ENCODE measurements at places on chromosomes 2 and 18.

DNA sequence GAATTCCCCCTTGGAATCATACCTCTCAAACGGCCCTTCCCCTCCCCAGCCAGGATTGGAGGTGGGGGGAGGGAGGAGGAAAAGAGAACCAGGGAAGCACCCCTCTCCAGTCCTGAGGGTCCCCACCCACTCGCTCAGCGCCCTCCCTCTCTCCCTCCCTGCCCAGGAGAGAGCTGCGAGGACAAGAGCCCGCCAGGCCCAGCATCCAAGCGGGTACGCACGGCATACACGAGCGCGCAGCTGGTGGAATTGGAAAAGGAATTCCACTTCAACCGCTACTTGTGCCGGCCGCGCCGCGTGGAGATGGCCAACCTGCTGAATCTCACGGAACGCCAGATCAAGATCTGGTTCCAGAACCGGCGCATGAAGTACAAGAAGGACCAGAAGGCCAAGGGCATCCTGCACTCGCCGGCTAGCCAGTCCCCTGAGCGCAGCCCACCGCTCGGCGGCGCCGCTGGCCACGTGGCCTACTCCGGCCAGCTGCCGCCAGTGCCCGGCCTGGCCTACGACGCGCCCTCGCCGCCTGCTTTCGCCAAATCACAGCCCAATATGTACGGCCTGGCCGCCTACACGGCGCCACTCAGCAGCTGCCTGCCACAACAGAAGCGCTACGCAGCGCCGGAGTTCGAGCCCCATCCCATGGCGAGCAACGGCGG lies 14.4 kb downstream of the HOXD3 start:
- no peak for DNase-seq

DNA sequence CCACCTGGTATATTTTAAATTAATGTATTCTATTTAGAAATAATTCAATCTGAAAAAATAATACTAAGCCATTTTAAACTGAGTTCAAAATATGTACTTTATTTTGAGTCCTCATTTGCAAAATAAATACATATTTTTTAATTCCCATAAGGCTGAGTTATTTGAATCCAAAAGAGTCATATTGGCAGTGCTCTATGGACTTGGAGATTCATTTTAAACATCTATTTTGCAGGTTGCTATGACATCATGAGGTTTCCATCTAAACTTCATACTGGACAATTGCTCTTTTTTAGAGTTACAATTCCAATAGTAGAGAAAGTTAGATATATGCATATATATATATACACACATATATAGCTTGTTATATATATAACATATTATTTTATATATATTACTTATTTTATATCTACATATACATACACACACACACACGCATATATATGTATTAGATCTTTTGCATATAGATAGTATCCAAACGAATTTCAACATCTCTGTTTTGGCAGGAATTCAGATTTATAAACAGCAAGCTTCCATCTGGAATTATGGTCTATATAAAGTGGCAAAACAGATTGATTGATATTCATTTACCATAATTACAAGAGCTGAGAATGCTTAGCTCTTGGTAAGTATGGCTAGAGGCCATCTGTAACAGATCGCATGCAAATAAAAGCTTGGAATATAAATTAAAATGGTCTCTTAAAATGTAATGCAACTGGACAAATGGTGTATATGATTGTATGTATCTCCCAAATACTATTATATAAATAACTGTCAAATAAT lies 34.9 kb downstream of the NOL4 start:
- no peak for DNase-seq

- no peak for DNase-seq
These were observed 159.7 kb downstream of the SMAD7 start for GRCh38 chr18:48790869-48791635.

DNA sequence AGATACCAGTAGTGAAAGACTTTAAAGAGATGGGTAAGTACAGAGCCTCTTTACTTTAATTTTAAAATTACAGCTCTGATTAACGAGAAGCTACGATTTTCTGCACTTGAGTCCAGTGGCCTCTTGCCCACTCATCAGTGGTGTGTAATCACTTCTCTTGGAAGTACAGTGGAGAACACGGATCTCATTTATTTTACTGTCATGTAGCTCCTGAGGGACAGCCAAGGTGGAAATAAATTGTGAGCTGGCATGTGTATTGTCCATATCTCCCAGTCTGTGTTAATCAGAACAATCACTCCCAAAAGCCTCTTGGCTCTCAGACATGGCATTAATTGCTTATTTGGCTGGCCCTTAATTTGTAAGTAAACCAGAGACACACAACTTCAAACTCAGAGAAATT lies 69.4 kb downstream of the LOXHD1 start:
- no peak for DNase-seq

GRCh38 chr2:147660680-147661079 lies 184.1 kb upstream of the ACVR2A start:
- DNase-seq: no peak

DNA sequence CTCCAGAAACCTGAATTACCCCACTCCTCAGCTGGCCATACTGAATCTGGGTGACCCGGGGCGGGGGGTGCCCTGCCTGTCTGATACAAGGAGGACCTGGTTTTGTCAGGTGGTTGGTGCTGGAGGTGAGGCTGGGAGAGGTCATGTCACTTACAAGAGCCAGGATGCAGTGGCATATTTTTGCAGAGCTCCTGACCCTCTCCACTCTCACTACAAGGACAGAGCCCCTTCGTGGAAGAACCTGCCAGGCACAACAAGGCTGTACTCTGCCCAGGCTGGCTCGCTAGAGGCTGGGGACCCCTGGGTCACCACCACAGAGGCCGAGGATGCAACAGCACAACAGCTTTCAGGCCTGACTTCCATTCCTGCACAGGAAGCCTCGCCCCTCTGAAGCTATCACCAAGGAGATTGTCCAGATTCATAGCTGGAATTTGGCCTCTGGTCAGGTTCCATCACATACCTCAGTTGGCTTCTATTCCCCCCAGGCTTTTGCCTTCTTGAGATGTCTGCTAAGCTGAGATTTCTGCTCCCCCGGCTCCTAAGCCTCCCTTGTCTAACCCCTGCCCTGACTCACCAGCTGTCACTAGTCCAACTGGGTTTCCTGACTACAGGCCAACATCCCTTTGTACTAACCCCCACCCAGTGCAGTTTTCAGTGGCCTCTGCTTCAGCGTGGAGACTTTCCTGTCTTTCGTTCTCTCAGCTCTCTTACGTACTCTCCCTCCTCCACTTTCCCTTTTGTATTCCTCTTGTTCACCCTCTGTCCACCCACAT lies 132.5 kb upstream of the EPAS1 start:
- no peak for DNase-seq

DNA sequence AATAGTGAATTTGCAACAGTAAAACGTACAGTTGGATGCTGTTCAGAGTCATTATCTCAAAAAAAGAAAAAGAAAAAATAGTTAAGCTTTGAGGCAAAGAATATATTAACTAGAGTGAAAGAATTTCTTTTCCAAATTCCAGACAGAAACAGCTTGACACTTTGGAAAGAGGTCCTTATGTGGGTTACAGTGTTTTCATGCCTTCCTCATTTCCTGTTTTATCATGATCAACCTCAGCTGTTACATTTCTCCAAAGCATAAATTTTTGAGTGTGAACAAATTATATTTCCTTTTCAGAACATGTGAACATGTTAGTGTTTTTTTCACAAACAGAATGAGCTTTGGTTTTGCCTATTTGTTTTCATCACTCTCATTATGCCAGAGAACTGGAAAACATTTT lies 13.6 kb downstream of the FRZB start:
- no peak for DNase-seq

DNA sequence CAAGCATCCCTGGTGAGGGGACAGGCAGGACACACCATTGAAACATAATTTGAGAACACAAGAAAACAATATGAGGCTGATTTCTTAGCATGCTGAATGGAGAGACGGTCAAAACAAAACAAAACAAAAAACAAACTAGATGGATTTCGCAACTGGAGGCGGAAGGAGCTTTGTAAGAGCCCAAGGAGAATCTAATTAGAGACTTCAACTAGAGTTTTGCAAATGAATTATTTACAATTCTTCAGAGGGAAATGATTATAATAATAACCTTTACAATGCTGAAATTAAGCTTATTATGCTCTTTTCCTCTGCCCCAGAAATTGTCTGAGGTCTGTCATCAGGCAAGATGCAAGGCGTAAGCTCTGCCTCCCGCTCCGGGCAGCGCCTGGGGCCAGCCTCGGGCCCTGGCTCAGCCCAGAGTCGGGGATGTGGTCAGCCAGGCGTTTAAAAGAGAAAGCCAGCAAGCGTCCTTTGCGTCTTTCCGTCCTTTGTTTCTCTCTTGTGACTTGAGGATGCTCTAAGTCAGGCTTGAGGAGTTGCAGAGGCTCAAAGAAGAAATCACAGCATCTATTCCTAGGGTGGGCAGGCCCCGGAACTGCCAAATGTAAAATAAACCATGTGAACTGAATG lies 139.6 kb downstream of the TWIST2 start:
- no peak for DNase-seq

- DNase-seq: no peak
These were observed 39.8 kb upstream of the ASAP2 start for GRCh38 chr2:9166579-9167377.

GRCh38 chr18:6879508-6880195 lies 150.1 kb downstream of the ARHGAP28 start:
- DNase-seq: no peak

All from activated CD4-positive, alpha-beta T cell treated with anti-CD3 and anti-CD28 coated beads for 24 hours (primary cell).